ENCODE measurements at places on chromosomes 5 and 9. TPM values are rescaled to one million over a fixed set of nuclear protein-coding genes. Genes with fewer than 3 reads are reported as not detected.
A peak's percentile ranks its signal among the peaks of the same experiment; 100 is the strongest.

GRCh38 chr9:14618836-14619420 lies 74.3 kb downstream of the ZDHHC21 start:
- H3K27ac ChIP-seq, result no peak overlapping the region
- H3K4me1 ChIP-seq, result no peaks in the 10 kb centered on the region
- H3K36me3 ChIP-seq, result no peaks in the 10 kb centered on the region
- no peak overlapping the region for H3K4me3 ChIP-seq
- H3K27me3 ChIP-seq, result no peaks in the 10 kb centered on the region

GRCh38 chr9:124409410-124409809 lies 5.8 kb downstream of the PSMB7 start:
- no peak overlapping the region for H3K27ac ChIP-seq
- peaks cover 35% of the 10 kb centered on the region for H3K4me1 ChIP-seq
- H3K27me3 ChIP-seq, result no peaks in the 10 kb centered on the region
- no peak overlapping the region for H3K4me3 ChIP-seq
- DNase-seq, result no peak

The PCDHGC3 gene
- 0.50 TPM for total RNA-seq

The SLC34A1 gene
- not detected for total RNA-seq

The TAS2R1 gene
- total RNA-seq, result not detected

- H3K27me3 ChIP-seq, result no peaks in the 10 kb centered on the region
- H3K27ac ChIP-seq, result no peak overlapping the region
- no peak for DNase-seq
- H3K4me3 ChIP-seq, result no peak overlapping the region
Measured at GRCh38 chr5:125049721-125050702, 303.6 kb upstream of the ZNF608 start.

GRCh38 chr5:176446884-176447590 lies 1.1 kb upstream of the FAF2 start:
- peaks cover 37% of the 10 kb centered on the region for H3K4me1 ChIP-seq
- H3K4me3 ChIP-seq, result peak overlapping the region; percentile 75
- H3K27ac ChIP-seq, result peak overlapping the region; percentile 89
- DNase-seq, result peak; percentile 28
- H3K36me3 ChIP-seq, result 0 out of 2 replicates have a peak, but pooled peaks cover 14% of the 10 kb centered on the region

The GALNT12 gene
- 52.9 TPM for total RNA-seq
